Stimulated activated CD4-positive, alpha-beta T cell treated with anti-CD3 and anti-CD28 coated beads, Interleukin-15, amount 100 ng/mL, for 1 hour (primary cell): ENCODE measurements at places on chromosomes 6 and 20.

DNA sequence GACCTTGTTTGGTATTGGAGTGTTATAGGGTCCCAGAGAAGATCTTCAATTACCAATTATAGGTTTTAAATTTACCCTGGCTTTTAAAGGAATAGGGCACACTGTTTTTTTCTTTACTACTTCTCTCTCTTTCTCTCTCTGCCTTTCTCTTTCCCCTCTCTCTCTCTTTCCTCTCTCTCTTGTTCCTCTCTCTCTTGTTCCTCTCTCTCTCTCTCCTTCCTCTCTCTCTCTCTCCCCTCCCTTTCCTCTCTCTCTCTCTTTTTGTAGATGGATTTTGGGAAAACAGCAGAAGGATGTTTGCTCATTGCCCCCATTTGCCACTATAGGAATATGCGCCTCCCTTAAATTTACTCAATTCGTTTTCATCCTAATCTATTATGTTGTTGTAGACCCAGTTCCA is 45.2 kb downstream of the TBX18 start:
- DNase-seq = no peak

DNA sequence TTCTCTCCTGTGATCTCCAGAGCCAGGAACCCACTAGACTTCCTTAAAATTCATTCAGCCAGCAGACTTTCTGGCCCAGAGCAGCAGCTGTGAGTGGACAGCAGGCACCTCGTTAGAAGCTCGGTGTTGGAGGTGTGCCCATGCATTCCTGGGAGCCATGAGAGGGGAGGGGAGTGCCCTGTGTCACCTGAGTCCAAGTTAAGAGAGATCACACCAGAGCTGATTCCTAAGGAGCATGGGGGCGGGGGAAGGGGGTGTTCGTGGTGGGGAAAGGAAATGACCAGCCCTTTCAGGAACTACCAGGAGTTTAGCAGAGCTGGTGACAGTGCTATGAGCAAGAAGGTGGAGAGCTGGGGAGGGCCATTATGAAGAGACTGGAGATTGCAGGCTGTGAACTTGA is 46.9 kb downstream of the GFRA4 start:
- DNase-seq = no peak

DNA sequence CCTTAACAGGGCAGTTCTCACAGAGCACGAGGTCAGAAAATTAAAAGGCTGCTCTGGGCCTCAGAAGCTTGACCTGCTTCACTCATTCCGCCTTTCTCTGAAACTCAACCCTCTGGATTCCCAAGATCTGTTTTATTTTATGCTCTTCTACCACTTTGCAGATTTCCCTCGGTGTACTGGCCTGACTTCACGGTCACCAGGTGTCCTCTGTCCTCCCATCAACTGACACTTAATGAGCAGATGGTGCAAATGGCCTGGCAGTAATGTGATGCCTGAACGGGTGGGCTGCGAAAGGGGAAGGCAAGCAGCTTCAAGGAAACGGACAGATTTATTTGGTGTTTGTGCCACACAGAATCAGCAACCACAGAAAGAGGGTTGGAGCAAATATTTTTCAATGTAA is 169.7 kb upstream of the TFAP2D start:
- no peak for DNase-seq

DNA sequence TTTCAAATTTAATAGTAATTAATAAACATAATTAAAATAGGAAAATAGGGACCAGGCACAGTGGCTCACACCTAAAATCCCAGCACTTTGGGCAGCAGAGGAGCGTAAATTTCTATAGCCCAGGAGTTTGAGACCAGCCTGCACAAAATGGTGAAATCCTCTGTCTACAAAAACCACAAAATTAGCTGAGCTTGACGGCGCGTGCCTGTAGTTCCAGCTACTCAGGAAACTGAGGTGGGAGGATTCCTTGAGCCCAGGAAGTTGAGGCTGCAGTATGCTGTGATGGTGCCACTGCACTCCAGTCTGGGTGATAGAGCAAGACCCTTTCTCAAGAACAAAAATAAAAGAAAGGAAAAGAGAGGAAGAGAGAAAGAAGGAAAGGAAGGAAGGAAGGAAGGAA is 1387.0 kb upstream of the ADGRB3 start:
- DNase-seq = no peak

DNA sequence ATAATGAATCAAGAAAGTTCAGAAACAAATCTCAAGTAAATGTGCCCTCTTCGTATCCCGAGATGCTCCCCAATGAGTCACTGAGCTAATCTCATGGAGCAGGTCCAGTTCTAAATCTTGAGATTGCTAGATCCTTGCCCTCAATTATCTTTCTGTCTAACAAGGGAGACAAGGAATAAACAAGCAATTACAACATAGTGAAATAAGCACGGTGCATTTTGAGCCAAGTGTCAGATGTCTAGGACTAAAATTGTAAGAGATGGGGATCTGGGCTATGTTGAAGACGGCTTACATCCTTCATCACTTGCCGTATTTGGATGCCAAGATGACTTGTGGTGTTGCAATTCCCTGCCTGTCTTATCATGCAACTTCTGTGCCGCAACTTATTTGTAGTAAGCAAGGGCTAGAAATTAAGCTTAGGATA is 56.5 kb upstream of the ADGRF1 start:
- DNase-seq = no peak

- DNase-seq = no peak
These were observed 236.5 kb upstream of the EYS start for GRCh38 chr6:65943548-65943947.

GRCh38 chr20:32819992-32820697 is 391 bp downstream of the MAPRE1 start:
- DNase-seq = peak; percentile 84

- DNase-seq = no peak
These were observed 722.2 kb upstream of the EYS start for GRCh38 chr6:66429210-66429609.

GRCh38 chr6:159252955-159253508 is 83.8 kb downstream of the FNDC1 start:
- DNase-seq = no peak

- no peak for DNase-seq
These were observed 933.4 kb downstream of the TFAP2A start for GRCh38 chr6:9481292-9482029.
